ENCODE measurements at places on chromosomes 1 and 21.

- no peak for DNase-seq
These were observed 41.0 kb upstream of the PTPRC start for GRCh38 chr1:198597690-198598430.

- DNase-seq, result no peak
These were observed 84.8 kb downstream of the KCND3 start for GRCh38 chr1:111904478-111905218.

DNA sequence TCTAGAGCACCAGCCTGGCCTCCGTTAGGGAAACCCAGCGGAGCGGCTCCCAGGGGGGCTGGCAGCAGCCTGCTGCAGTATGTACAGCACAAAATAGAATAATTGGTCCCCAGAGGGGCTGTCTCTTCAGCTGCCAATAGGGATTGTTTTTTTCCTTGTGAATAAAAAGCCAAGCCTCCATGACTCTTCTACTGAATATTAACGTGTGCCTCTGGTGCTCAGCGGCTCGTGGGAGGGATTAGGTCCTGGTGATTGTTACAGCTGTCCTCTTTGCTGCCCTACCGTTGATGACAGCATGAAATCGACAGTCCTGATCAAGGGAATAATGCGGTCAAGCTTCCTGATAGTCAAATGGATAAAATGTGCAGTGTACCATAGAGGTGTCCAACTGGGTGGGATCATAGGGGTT lies 190.7 kb upstream of the RUNX1 start:
- no peak for DNase-seq

DNA sequence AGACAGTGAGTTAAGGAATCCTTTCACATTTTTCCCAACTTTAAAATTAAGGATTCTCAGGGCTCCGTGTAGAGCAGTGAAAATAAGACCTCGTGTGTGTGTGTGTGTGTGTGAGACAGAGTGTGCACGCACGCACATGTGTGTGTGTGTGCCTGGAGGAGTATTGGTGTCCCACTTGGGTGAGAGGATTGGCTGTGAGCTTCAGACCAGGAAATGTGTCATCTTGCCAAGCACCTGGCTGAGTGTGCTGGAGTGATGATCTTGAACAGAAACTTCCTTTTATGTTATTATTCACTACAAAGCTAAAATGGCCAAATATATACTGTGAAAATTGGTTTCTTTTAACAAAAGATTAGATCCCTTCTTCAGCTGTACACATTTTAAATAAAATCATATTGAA lies 35.2 kb upstream of the NTPCR start:
- DNase-seq, result no peak

DNA sequence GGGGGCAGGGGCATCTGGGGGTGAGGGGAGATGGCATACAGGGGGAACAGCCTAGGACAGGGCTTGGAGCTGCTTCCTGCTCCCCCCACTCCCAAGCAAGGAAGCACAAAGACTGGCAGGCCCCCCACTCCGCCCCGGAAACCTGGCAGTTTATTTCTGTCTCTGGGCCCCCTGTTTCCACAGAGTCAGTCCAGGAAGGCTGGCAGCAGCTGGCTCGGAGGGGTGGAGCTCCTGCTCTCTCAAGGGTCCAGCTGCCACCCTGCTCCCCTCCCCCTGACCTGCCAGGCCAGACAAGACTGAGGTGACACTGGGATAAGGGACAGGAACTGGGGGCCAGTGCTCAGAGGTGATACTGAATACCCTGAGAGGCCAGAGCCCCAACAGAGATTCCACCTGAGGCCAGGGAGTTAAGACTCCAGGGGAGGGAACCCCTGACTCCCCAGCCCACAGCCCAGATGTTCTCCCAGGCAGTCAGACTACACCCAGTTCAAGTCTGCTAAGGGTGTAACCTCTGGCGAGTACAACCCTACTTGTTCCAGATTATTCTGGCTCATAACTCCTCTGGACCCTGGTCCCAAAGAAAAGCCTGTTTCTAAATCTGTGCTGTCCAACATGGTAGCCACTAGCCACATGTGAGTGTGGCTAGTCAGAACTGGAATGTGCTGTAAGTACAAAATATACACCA lies 26.3 kb downstream of the AHDC1 start:
- DNase-seq, result no peak

- no peak for DNase-seq
These were observed 1.6 kb downstream of the DDI2 start for GRCh38 chr1:15618655-15619525.

DNA sequence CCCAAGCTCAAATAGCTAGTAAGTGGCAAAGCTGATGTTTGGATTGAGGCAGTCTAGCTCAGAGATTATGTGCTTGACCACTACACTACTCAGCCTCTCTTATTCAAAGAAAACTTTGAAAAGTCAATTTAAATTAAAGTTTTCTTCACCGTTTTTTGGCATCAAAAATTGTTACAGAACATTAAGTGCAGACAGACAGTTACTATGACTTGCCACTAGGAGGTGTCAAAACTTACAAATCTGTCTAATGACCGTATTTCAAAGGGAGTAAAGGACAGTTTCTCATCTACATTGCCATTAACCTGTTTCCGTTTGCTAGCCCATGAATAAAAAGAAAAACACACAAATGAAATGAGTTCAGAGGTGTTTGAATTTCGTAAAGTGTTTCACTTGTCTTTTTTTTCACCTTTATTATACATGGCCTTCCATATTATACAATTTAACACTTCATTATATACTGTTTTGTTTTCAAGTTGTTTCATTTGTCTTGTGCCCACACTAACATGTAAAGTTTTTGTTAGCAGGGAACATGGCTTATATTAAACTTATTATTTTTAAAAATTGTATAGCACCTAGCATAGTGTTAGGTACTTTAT lies 57.4 kb upstream of the MTF2 start:
- peak; percentile 60 for DNase-seq

GRCh38 chr1:183600634-183601033 lies 10.4 kb upstream of the NCF2 start:
- no peak for DNase-seq

- no peak for DNase-seq
These were observed 31.2 kb downstream of the GNPAT start for GRCh38 chr1:231272173-231272572.

GRCh38 chr1:76137746-76138145 lies 63.2 kb downstream of the ST6GALNAC3 start:
- no peak for DNase-seq

- peak; percentile 5 for DNase-seq
These were observed 19.2 kb downstream of the SLC19A2 start for GRCh38 chr1:169466259-169467230.

- DNase-seq, result no peak
These were observed 206.3 kb upstream of the KCTD3 start for GRCh38 chr1:215360758-215361157.

DNA sequence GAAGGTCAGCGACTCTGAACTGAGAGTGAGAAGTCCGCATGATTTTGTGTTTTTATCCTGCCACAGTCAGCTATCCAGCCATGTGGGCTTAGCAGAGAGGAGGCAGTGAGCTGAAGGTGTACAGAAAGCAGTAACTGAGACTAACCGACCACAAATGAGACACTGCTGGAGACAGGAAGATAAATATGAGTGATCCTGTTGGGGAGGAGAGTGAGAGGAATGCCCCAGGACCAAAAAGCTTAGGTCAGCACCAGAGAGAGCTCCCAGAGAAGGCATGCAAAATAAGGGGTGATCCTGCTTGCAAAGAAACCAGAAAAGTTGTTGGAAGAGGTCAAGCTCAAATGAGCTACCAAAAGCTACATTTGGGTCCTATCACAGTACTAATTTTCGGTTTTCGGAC lies 63.7 kb downstream of the HLCS start:
- DNase-seq, result no peak

DNA sequence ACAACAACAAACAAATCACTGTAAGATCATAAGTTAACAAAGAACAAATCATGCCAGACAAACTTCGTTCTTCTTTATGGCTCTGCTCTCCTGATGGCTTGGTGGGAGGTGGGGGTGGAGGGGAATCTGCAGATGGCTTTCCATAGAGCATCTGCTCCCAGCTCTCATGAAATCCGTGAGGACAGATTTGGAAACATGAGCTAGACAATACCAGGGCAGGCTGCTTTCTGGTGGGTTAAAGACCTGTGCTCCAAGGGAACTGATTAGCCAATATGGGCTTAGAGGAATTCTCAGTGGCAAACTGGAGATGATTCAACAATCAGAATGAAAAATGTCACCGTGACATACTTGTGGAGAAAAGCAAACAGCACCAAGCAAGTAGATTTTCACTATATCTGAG lies 69.4 kb upstream of the TLR5 start:
- DNase-seq, result no peak

GRCh38 chr1:153608742-153609584 lies 4.0 kb downstream of the S100A16 start:
- DNase-seq, result no peak

- DNase-seq, result no peak
These were observed 236.6 kb downstream of the DSCAM start for GRCh38 chr21:40610345-40610744.

- peak; percentile 9 for DNase-seq
These were observed 21.8 kb downstream of the RSPH1 start for GRCh38 chr21:42474043-42474831.

DNA sequence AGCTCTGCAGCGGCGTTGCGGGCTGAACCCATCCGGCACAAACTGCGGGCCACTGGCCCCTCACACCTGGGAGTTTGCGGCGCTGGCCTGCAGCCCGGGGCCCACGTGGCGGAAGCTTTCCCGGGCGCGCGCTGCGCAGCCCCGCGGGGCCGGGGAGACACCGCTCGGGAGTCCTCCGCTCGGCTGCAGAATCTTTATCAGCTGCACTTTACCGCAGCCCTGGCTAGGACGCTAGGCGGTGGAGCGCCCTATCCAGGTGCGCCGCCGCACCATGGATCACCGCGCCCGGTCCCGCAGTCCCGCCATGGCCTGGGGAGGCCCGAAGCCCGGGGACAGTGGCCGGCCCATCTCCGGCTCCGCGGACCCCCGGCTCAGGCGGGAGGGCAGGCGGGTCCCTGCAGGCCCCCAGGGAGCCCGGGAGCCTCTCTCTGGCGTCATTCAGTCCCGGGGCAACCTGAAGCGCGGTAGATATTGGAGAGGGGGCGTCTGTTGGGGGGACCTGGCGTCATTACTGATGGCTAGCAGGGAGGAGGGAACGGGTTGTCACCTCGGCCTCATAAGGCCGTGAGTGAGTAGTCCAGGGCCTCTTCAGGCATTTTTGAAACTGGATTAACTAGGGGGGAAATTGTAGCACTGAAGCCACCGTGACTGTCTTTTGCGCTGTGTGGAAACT lies 5.7 kb upstream of the OLIG2 start:
- no peak for DNase-seq

DNA sequence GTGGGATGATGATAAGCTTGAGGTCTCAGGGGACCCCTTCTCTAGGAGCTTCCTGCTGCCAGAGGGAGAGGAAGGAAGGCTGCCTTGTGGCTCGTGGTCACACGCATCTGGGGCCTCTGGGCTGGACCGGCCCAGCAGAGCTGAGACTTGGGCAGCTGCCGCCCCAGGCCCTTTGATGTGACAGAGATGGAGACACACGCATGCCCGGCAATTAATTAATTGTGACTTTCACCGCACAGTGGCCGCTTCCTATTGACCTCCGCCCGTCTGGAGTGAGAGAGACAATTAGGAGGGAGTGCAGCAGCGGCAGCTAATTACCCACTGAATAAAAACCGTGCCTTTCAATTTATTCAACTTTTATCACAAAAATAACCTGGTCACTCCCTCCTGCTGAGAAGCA lies 16.6 kb upstream of the C1QA start:
- no peak for DNase-seq

Data from NCI-H2029 treated with DMSO at 0.1 percent for 48 hours (cell line).